Heart right ventricle (tissue), 16 donors: ENCODE measurements at places on chromosomes 6 and 20.

DNA sequence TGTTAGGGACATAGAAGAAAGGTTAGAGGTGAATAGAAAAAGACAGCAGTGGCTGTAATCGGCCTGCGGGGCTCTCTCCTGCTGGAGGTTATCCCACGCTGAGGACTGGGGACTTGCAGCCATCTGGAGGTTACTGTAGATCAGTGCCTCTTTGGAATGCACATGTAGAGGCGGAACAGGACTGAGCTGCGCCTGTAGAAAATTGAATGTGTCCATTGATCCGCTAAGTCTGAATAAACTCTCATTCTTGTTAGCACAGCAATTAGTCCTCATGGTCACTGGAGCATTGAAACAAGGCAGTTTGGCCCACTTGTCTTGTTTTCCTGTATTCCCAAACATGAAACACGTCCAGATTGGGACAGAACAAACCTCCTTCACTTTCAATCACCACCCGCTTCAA lies 46.3 kb upstream of the F13A1 start:
- H3K4me3 ChIP-seq = no peak overlapping the region
- H3K4me1 ChIP-seq = no peaks in the 10 kb centered on the region
- no peak overlapping the region for H3K27ac ChIP-seq

DNA sequence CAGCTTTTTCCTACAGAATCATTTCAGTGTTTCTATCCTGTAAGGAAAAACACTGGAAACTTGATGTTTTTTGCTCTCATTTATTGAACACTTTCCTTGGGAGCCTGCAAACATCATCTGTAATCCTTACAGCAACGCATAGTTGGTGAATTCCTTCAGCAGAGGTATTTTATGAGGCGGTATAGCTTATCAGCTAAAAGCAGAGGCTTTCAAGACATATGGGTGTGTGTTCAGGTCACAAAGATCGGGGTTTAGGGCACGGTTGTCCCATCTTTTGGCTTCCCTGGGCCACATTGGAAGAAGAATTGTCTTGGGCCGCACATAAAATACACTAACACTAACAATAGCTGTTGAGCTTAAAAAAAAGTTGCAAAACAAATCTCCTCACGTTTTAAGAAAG lies 185.0 kb downstream of the AIG1 start:
- H3K4me1 ChIP-seq = peaks cover 11% of the 10 kb centered on the region
- H3K27me3 ChIP-seq = no peaks in the 10 kb centered on the region
- no peak for DNase-seq
- H3K36me3 ChIP-seq = no peaks in the 10 kb centered on the region
- H3K27ac ChIP-seq = no peak overlapping the region
- H3K4me3 ChIP-seq = no peak overlapping the region

DNA sequence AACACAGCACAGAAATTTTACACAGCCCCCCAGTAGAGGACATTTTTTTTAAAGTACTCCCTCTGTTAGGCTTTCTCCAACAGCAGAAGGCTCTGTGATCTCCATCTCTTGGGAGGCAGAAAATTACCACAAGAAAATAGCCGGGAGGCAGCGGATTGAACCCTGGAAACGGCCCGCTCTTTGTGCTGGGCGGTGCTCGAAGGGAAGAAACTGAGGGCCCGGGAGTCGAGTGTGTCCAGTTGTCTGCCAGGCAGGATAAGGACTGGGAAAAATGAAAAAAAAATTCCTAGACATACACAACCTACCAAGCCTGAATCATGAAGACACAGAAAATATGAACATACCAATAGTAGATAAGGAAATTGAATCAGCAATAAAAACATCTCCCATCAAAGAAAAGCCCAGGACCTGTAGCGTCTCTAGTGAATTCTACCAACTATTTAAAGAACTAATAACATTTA lies 31.5 kb downstream of the POM121L2 start:
- H3K36me3 ChIP-seq = no peaks in the 10 kb centered on the region
- H3K27ac ChIP-seq = no peak overlapping the region
- peaks cover 100% of the 10 kb centered on the region for H3K27me3 ChIP-seq
- no peak for DNase-seq
- no peak overlapping the region for H3K4me3 ChIP-seq
- no peaks in the 10 kb centered on the region for H3K4me1 ChIP-seq

GRCh38 chr6:16473184-16473907 lies 235.0 kb downstream of the GMPR start:
- peaks cover 10% of the 10 kb centered on the region for H3K4me1 ChIP-seq
- H3K36me3 ChIP-seq = no peaks in the 10 kb centered on the region
- no peak for DNase-seq
- no peak overlapping the region for H3K4me3 ChIP-seq
- no peaks in the 10 kb centered on the region for H3K27me3 ChIP-seq
- H3K27ac ChIP-seq = no peak overlapping the region

- H3K4me3 ChIP-seq = no peak overlapping the region
- no peaks in the 10 kb centered on the region for H3K27me3 ChIP-seq
- no peak for DNase-seq
- no peak overlapping the region for H3K27ac ChIP-seq
- peaks cover 11% of the 10 kb centered on the region for H3K4me1 ChIP-seq
Measured at GRCh38 chr20:9499126-9499899, 15.1 kb upstream of the LAMP5 start.

- no peak overlapping the region for H3K27ac ChIP-seq
- no peaks in the 10 kb centered on the region for H3K4me1 ChIP-seq
- no peaks in the 10 kb centered on the region for H3K27me3 ChIP-seq
- DNase-seq = no peak
- no peaks in the 10 kb centered on the region for H3K36me3 ChIP-seq
- H3K4me3 ChIP-seq = no peak overlapping the region
Measured at GRCh38 chr6:8583291-8583690, 147.9 kb upstream of the SLC35B3 start.

DNA sequence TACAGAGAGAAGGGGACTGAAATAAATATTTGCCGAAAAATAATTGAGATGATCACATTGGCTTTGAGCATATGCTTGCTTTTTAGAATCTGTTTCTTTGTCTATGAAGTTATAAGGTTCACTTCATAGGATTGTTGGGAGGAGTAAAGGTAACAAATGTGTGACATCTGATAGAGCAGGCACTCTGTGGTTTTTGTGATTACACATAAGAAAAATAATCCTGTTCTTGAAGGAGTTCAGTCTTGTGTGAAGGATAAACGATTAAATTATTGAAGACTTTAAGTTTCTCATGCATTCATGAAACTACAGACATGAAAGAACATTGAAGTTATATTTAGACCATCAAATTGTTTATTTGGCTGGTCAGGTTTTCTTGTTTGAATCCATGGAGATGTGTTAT lies 45.0 kb downstream of the QKI start:
- peaks cover 100% of the 10 kb centered on the region for H3K4me1 ChIP-seq
- no peak overlapping the region for H3K4me3 ChIP-seq
- no peaks in the 10 kb centered on the region for H3K27me3 ChIP-seq
- H3K27ac ChIP-seq = no peak overlapping the region

DNA sequence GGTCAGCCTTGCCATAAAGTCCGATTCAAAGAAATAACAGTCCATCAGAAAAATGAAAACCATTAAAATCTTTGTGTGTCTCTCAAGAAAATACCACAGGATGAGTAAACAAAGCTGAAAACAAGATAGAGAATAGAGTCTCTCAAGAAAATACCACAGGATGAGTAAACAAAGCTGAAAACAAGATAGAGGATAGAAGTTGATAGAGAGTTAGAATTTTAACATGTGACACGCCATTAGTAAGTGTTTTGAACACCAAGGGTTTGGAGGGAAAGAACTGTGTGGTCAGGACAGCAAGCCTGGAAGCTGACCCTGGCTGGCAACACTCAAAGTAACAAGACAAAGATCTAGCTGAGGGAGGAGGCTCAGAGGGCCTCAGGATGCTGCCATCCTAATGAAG lies 43.9 kb upstream of the PRND start:
- H3K4me3 ChIP-seq = no peak overlapping the region
- H3K36me3 ChIP-seq = no peaks in the 10 kb centered on the region
- H3K27ac ChIP-seq = no peak overlapping the region

DNA sequence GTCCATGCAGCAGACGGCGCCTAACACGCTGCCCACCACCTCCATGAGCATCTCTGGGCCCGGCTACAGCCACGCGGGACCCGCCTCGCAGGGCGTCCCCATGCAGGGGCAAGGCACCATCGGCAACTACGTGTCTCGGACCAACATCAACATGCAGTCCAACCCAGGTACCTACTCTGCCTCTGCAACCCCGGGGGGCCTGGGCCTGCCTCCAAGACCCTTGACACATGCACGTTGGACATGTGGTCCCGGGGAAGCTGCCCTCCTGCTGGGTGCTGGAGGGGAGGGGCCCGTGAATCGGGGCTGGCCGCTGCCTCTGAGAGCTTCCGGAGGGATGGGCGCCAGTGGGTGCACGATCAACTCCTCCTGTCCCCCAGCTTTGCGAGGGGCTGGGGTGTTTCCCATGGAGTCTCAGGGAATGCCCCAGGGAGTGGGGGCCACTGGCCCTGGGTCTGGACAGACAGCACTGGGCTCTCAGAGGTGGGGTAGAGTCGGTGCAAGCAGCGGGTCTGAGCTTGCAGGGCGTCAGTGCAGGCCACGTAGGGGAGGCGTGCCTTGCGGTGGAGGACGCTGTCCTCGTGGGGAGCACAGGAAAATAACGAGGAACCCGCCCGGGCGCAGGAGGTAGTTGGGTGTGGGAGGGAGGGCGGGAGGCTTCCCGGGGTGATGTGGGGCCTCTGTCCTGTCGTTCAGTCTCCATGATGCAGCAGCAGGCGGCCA lies 19.4 kb downstream of the SS18L1 start:
- no peaks in the 10 kb centered on the region for H3K27me3 ChIP-seq
- H3K27ac ChIP-seq = no peak overlapping the region
- no peaks in the 10 kb centered on the region for H3K4me1 ChIP-seq
- no peak overlapping the region for H3K4me3 ChIP-seq

DNA sequence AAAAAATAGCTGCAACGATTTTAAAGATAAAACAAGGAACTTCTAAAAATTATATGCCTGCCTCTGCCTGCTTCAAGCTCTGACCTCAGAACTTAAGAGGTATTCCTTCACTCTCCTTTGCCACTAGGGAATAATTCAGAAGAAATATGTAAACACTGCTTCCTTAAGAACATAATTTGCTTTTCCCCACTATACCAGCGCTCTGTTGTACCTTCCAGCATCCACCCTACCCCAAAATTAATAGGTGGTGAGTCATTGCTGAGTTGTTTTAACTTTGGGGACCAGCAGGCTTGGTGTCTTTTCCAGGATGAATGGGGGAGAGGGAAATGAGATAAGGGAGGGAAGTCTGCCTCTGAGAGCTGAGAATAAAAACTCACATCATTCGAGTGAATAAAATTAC lies 107.7 kb upstream of the ATXN1 start:
- H3K36me3 ChIP-seq = no peaks in the 10 kb centered on the region
- H3K4me3 ChIP-seq = no peak overlapping the region
- no peak overlapping the region for H3K27ac ChIP-seq
- DNase-seq = no peak
- no peaks in the 10 kb centered on the region for H3K4me1 ChIP-seq

DNA sequence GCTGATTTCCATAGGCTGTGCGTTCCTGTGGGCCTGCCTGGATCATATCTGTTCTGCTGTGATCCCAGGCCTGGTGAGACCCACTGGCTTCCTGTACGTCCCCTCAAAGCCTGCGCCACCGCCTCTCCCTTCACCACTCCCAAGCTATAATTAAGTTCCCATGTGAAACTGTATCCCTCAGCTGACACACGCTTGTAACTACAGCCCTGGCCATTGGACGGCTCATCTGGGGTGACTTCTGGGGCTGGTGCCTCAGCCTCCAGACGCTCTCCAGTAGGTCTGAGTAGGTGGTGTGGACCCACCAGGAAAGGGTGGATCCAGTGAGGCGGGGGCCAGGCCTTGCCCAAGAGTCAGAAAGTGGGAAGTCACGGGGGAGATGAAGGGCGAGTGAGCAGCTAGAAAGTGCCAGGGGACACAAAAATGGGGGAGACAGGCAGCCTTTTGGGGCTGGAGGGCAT lies 21.0 kb downstream of the PPARD start:
- no peak for DNase-seq
- no peak overlapping the region for H3K27ac ChIP-seq
- H3K4me1 ChIP-seq = peaks cover 55% of the 10 kb centered on the region
- H3K36me3 ChIP-seq = peaks cover 9% of the 10 kb centered on the region

- peaks cover 59% of the 10 kb centered on the region for H3K36me3 ChIP-seq
- no peaks in the 10 kb centered on the region for H3K27me3 ChIP-seq
- H3K4me3 ChIP-seq = no peak overlapping the region
- H3K4me1 ChIP-seq = peaks cover 67% of the 10 kb centered on the region
- H3K27ac ChIP-seq = peak overlapping the region; percentile 72
- no peak for DNase-seq
Measured at GRCh38 chr20:49888212-49889000, 26.9 kb downstream of the SPATA2 start.

- no peaks in the 10 kb centered on the region for H3K27me3 ChIP-seq
- H3K4me3 ChIP-seq = no peak overlapping the region
- peaks cover 9% of the 10 kb centered on the region for H3K4me1 ChIP-seq
- peak overlapping the region; percentile 71 for H3K27ac ChIP-seq
- DNase-seq = no peak
Measured at GRCh38 chr6:138593909-138594757, 94.8 kb upstream of the NHSL1 start.

DNA sequence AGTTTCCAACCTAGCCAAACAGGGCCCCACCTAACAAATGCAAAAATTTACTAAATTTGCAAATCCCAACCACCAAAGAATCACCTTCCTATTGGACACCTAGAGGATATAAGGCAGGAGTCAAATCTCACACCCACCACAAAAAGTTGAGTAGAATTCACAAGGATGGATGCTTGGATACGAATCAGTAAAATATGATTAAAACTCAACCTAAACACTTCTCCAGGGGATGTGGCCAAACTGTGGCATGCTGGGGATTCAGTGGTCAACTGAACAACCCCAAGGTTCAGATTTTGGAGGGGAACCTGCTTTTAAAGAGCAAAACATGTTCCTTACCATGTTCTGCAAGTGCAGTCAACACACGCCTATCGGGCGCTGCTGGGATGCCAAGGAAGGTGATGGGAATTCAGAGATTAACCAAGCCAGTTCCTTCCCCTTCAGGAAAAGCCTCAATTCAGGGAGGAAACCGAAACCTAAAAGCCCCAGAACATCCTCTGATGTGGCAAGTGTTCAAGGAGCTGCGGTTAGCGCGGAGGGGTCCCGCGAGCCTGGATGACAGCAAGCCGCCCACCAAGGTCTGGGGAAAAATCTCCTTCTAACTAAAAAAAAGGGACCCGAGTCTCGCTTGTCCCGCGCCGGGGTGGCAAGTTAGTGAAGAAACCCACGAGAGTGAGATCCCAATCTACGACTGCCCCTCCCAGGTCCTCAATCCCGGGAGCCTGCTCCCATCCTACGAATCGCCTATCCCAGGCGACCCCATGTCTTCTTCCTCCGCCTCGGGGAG lies 902 bp downstream of the SAMHD1 start:
- H3K4me3 ChIP-seq = peak overlapping the region; percentile 91
- no peaks in the 10 kb centered on the region for H3K27me3 ChIP-seq
- peak overlapping the region; percentile 65 for H3K27ac ChIP-seq
- H3K36me3 ChIP-seq = peaks cover 10% of the 10 kb centered on the region

GRCh38 chr6:16540804-16541752 lies 220.2 kb downstream of the ATXN1 start:
- peak; percentile 29 for DNase-seq
- no peaks in the 10 kb centered on the region for H3K27me3 ChIP-seq

- H3K4me3 ChIP-seq = no peak overlapping the region
- H3K27me3 ChIP-seq = no peaks in the 10 kb centered on the region
- H3K27ac ChIP-seq = no peak overlapping the region
- no peaks in the 10 kb centered on the region for H3K36me3 ChIP-seq
- H3K4me1 ChIP-seq = peaks cover 23% of the 10 kb centered on the region
- DNase-seq = no peak
Measured at GRCh38 chr20:17909869-17910321, 58.7 kb downstream of the SNX5 start.

- DNase-seq = no peak
- H3K27me3 ChIP-seq = no peaks in the 10 kb centered on the region
- no peak overlapping the region for H3K27ac ChIP-seq
- no peaks in the 10 kb centered on the region for H3K36me3 ChIP-seq
- no peaks in the 10 kb centered on the region for H3K4me1 ChIP-seq
- no peak overlapping the region for H3K4me3 ChIP-seq
Measured at GRCh38 chr6:127857051-127857637, 43.7 kb downstream of the THEMIS start.
